ENCODE measurements at places on chromosomes 3 and 15.

GRCh38 chr15:68177742-68178141 is 27.4 kb downstream of the CALML4 start:
- DNase-seq, result no peak

DNA sequence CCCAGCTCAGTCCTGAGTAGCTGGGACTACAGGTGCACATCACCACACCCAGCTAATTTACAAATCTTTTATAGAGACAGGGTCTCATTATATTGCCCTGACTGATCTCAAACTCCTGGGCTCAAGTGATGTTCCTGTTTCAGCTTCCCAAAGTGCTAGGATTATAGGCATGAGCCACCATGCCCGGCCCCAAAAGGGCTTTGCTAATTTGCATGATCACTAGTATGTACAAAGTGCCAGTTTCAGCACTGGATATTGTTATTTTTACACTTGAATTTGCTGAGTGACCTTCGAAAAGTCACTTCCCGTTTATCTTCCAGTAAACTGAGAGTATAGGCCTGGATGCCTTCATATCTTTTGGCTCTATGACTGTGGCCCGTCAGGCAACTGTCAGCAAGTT is 12.2 kb downstream of the CLN6 start:
- no peak for DNase-seq

GRCh38 chr3:38618343-38618742 is 31.1 kb downstream of the SCN5A start:
- DNase-seq, result no peak

DNA sequence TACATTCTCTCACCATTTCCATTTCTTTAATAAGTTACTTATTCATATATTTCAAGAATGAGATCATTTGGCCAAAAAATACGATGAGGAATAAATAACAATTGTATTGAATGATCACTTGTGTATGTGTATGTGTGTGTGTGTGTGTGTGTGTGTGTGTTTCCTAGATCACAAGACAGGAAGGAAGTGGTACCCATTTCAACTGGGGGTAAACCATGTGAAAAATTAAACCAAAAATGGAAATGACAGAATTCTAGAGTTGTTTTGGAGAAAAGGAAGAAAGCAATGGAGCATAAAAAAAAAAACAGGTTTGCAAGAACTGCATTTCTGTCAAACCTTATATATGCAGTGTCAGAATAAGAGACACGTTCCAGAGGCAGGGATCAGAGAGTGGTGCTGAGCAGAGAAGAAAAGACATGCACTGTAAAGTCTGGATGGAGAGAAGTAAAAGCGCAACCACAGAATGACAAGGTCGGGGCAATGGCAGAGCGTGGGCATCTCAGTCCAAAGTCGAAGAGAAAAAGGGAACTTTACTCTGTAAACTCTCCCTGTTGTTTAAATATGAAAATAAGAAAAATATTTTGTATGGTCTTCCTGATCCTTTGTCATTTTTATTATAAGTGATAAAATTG is 75.5 kb downstream of the PEX5L start:
- DNase-seq, result no peak

DNA sequence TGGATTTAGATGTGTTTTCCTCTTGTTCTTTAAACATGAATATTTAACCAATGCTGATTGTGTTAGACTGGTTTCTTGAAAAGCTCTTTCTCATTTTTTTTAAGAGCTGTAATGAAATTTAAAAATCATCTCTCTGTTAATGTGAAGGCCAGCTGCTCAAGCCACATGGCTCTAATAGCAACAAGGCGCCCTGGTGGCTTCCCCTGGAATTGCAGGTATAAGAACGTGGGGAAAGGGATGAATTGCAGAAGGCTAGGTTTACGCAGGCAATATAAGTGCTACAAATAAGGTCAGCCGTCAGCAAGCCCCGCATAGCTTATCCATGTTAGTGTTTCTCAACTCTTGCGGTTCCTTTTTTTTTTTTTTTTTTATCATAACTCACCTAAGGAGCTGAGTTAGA is 108.5 kb downstream of the SAMMSON start:
- DNase-seq, result no peak

DNA sequence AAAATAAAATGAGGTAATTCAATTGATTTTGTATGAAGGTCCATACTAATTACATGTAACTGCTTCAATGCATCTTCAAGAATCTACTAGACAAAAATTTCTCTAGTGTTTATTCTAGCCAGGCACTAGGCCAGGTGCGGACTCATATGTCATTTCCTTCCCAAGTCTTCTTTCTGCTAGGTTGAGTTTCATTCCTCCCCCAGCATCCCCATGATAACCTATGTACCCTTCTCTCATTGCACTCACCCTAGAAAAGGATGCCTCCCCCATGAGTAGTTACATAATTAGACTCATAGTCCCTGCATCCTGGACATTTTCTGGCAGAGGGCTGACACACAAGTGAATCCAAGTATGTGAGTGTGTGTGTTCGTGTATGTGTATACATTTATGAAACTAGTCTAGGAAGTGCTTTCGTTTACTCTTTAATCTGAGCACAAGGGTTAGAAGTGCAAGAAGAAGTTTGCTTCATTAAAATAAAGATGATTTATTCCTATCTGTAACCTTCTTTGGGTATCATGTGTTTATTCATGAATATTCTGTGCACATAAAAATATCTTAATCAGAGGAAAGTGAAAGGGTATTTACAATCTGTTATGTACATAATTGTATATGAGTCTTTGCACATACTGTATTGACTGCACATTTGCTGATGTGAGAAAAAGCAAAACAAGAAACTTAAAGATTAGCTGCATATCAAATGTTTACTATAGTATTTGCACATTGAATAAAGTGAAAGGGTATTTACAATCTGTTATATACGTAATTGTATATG is 585.6 kb upstream of the ZNF717 start:
- DNase-seq, result no peak

DNA sequence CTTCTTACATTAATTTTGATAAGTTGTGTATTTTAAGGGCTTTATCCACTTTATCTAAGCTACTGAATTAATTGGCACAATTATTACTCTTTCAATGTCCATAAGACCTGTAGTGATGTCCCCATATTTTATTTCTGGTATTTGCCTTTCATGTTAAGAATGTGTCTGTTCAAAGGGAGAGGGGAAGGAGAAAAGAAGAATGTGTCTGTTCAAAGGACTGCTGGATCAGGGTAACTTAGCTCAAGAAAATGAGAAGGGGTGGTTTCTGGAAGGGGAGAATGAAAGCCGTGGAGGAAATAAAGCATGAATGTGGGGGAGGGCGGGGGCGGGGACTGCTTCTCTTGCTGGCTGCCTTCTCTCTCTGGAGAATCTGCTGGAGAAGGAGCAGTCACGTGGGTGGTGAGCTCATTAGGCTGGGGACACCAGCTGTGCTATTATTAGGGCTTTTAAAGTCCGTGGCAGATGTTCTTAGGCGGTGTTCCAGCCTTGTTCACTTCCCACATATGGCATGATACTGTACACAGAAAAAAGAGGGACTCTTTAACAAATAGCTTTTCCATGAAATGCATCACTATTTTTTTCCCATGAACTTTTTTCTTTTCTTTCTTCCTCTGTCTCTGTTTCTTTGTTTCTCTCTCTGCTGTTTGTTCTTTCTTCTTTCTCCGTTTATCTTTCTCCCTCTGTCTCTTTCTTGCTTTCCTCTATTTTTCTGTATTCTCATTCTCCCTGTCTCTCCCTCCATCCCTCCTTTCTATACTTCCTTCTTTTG is 63.7 kb upstream of the ULK4 start:
- DNase-seq, result peak; percentile 97

DNA sequence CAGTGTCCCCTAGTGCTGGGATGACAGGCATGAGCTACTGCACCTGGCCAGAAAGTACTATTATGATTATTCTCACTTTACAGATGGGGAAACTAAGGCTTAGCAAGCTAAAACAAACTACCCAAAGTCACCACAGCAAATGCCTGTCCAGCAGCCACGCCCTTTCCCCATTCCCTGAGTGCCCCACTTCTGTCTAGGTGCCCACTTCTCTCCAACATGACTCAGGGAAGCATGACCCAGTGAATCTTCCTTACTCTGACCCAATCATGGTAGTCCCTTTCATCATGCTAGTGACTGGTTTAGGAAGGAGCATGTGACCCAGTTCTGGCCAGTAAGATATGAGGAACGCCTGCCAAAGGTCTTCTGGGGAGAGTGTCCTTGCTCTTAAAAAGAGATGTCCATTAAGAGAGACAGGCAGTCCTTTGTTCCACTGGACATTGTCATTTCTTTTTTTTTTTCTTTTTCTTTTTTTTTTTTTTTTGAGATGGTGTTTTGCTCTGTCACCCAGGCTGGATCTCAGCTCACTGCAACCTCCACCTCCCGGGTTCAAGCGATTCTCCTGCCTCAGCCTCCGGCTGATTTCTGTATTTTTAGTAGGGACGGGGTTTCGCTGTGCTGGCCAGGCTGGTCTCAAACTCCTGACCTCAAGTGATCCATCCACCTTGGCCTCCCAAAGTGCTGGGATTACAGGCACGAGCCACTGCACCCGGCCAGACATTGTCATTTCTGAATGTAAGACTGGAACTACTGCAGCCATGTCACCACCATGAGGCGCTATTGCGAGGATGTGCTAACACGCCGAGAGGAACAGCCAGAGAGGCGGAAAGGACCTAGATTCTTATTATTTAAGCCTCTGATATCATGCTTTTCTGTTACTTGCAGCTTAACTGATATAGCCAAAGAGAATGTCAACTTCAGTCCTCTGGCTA is 19.8 kb downstream of the MEGF11 start:
- DNase-seq, result no peak

- DNase-seq, result no peak
These were observed 78.1 kb upstream of the XCR1 start for GRCh38 chr3:46105306-46105919.

All from stromal cell of bone marrow (primary cell).